ENCODE measurements at places on chromosomes 5 and 9.

DNA sequence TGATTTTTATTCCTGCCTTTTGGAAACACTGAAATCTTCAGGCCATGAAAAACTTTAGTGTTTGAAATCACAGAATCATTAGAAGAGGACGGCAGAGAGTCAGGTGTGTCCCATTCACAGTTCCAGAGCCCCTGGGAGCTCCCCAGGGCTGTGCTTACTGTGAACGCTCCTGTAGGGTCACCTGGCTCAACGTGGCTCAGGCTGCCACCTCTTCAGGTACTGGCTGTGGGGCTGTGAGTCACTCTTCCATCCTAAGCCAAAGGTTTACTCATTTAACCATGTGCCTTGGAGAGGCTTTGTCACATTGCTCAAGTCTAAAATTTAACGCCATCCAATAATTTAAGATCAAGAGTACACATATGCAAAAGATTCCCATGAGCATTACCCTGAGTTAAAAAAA, 50.2 kb upstream of the FSTL4 start:
- no peak for DNase-seq

DNA sequence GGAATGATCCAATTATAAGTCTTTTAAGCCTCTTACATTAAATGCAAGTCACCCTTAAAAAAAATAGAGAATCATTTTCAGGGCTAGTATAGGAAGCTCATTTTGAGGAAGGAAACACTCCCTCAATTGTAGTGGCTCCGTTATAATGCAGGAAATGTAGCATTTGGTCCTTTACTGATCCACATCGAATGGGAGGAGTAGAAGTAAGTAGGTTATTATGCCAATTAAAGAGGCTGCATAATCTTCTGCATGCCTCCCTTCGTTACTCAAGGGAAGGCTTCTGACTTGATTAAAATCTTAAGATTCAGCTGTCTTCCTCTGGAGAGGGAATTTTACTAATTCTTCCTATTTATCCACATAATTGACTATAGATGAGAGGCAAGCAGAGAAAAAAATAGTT, 579.2 kb upstream of the COX7C start:
- DNase-seq: no peak

DNA sequence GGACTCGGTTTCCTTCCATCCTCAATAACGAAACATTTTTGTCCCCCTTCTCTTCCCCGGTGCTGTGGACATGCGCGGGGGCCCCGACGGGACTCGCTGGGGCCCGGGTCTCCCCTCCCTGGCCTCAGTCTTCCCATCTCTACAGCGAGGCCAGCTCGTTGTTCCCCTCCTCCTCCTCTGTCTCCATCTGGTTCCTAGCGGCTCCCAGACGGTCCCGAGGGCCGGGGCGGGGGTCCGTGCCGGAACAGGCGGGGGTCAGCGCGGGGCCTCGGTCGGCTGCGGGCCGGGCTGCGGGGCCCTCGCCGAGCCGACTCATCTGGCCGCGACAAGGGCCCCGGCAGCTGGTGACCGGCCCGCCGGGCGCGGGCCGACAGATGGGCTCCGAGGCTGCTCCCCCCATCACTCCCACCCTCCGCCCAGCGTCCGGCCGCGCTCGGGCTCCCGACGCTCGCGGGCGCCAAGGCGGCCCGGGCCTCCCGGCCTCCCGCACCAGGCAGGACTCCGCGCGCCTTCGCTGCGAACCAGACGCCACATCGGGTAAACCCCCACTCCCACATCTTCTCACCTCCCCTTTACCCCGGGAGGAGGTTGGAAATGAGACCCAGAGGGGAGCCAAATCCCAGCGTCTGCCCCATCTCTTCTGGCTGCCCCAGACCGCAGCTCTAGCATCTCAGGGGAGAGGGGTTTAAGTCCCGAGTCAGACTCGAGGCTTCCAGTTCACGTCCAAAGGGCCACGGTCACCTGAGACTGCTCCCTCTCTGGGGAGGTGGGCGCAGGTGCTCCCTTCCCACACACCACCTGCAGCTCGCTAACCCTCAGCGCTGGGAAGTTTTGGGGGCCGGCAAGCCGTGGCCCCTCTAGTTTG, 8.1 kb downstream of the BARHL1 start:
- no peak for DNase-seq

DNA sequence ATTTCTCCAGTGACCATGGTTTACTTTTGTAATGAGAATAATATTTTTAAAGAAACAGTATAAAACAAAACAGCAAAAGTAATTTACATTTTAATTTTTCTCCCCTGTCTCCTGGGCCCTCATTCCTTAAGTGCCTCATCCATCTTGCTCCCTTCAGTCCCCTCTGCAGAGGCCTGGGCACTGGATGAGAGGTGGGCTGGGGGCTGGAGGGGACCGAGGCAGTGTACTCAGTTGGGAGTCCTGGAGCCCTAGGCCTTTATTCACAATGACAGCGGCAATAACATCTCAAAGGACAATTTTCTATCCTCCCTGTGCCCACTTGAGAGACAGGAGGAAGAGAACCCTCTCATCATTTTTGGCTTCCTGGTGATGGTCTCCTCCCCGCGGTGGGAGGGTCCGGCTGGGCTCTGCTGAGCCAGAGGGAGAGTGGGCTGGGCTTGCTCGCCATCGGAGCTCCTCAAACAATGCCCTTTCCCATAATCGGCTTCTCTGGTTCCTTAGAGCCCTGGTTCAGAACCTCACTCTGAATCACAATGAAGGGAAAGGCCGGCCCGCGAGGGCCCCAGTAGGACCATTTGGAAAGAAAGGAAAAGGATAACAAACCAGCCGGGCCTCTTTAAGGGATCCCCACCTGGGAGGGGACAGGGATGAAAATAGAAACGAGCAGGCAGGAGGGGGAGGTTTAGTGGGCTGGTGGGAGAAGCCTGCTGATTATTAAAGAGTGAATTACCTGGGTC, 9.7 kb upstream of the SMIM32 start:
- no peak for DNase-seq

All from HuH-7 (cell line).